ENCODE measurements at places on chromosomes 13 and 19. TPM values are rescaled to one million over a fixed set of nuclear protein-coding genes. Genes with fewer than 3 reads are reported as not detected.

IRS2 gene
- 19.0 TPM for polyA plus RNA-seq

DNA sequence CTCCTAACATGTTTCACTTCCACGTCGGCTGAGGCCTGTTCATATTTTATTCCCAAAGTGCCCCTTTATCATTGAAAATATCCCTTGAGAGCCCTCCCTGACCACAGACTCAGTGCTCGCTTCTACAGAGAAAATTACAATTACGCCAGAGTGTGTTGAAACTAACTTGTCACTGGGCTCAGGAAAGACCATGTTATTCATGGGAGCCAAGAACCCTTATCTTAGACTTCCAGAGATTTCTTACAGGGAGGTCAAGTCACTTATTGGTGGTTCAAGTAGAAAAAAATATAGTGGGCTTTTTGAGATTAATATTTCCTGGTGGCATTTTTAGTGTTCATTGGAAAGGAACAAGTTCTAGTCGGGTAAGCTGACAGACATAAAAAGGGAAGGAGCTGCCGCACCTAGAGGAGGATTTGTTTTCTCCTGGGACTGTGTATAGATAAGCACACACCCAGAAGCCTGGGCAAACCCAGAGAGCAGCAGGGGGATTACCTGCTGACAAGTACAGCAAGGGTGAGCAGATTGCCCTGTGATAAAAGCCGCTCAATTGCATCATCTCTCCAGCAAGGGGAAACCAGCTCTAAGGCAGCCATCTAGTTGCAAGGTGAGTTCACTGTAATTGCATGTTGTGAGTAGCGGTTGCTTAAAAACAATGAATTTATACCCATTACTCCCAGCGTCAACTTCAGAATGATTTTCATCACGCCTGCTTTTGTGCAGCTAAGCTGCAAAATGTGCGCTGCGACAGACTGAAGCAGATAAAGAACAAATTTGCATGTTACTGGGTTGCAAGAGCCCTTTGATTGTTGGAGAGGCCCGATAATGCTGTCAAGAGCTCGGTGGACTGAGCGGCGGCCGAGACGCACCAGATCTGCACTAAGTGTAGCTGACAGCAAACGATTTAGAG lies 46.2 kb downstream of the DCT start:
- peak; percentile 68 for DNase-seq

DNA sequence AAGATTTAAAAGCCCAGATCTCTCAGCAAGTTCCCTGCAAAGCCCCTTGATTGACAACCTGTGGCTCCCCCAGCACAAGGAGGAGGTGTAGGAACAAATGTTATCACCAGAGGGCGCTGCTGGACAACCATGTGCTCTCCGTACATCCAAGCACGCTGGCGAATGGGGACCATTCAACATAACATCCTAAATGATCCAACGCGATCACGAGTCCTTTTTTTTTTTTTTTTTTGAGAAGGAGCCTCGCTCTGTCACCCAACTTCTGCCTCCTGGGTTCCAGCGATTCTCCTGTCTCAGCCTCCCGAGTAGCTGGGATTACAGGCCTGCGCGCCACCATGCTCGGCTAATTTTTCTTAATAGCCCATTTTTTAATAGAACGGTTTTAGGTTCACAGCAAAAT lies 52.0 kb downstream of the NWD1 start:
- peak; percentile 73 for DNase-seq

OR7A5 gene
- 0.11 TPM for polyA plus RNA-seq

DNA sequence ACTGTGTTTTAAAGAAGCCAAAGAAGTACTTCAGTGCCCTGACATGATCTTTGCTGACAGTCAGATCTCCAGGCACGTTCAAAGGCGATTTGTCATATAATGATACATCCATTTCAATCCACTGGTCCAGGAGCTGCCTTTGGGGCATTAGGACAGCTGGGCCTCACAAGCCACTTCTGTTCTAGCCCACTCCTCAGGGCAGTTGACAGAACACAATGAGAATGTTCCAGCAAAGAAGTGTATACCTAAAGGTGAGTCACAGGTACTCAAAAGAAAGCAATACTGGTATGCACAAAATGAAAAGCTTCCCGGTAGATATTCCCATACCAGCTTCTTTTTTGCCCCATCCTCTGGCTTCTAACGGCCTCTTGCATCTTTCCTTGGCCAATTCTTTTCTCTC lies 12.5 kb upstream of the MAP3K10 start:
- no peak for DNase-seq

PODNL1 gene
- 7.5 TPM for polyA plus RNA-seq

DNA sequence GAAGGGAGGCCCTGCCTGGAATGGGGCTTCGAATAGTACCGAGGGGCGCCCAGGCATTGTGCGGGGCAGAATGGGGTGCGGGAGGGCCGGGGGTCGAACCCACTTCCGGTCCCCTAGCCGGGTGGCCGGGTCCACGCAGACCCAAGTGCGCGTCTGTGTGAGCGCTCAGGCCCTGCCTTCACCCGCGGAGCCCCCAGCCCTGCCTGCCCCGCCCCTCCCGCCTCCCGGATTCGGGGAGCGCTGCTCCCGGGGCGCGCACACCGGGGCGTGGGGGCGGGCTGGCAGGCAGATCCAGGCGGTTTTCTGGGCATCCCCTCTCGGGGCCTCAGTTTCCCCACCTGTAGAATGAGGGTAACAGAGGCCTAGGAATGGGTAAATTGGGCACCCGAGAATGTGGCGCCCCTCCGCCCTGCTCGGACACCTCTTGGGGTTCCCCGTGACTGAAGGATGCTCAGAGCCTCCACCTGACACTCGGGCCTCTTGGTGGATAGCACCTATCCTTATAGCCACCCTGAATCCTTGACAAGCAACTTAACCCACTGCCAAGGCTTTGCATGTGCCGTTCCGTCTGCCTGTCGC lies 682 bp downstream of the PIK3R2 start:
- DNase-seq, result no peak

DNA sequence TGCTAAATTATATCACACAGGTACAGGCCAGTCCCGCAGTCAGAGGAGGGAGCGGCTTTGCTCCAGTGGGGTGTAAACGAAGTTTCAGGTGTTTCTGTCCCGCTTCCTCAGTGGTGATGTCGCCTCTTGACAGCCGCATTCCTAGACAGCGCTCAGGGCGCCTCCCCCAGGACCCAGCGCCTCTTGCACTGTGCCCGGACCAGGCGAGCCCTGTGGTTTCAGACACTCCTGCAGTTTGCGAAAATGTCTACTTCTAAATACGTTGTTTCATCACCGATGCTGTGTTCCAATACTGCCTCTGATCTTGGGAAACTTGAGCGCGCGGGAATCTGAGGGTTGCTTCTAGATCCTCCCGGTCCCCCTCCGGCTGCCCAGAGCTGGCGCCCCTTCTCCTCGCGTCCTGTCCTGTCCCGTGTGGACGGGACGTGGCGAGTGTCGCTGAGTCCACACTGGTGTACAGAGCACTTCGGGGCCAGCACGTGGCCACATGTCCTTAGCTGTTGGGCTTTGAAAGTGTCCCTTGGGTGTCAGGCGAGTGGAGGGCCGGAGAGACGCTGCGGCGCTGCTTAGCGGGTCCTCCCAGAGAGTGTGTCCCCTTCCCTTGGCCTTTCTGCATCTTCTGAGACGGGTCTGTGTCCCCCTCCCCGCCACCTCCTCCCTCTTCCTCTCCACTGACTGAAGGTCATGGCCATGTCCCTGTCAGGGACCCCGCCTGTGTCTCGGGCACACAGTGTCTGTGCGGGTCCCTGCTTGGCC lies 14.6 kb upstream of the RPS15 start:
- DNase-seq, result no peak

DNA sequence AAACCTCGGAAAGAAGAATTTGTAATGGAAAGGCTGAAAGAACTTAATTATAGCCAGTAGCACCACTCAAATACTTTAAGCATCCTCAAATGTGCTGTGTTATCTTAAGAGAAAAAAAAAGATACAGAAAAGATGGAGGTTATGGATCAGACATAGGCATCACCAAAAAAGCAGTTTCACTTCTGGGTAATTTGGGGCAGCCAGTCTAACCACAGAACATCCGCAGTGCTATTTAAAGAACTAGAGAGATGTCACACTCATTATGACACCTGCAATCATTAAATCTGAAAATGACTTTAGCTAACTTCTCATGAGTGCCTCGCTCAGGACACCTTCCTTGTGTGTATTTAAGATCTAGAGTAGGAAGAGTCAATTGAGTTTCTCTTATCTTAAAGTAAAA lies 211.8 kb downstream of the RBM26 start:
- DNase-seq, result no peak

DNA sequence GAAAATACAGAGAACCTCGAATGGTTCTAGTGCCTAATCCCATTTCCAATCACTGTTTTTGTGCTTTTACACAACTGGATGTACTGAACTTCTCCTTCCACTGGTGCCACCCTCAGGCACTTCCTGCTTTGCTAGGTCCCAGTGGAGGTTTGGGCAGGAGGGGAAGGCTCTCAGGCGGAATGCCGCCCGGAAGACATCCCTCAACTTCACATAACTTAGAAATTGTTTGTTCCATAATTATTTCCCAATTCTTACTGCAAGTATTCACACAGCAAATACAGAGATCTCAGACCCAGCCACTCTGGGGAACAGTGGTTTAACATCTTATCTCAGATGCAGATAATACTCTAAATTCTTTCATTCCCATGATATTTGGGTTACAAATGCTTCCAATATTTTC lies 195.7 kb upstream of the IPO5 start:
- DNase-seq, result no peak

All from spinal cord (tissue), 10 donors.